Spleen (tissue), 13 donors: ENCODE measurements at places on chromosomes 6 and 20. TPM values are rescaled to one million over a fixed set of nuclear protein-coding genes. Genes with fewer than 3 reads are reported as not detected.

The SLC26A8 gene
- 0.28 TPM for polyA plus RNA-seq

The FABP7 gene
- not detected for polyA plus RNA-seq

The PAX1 gene
- not detected for polyA plus RNA-seq

The ATP6V1G2 gene
- polyA plus RNA-seq = 2.7 TPM

The BPIFB1 gene
- not detected for polyA plus RNA-seq

DNA sequence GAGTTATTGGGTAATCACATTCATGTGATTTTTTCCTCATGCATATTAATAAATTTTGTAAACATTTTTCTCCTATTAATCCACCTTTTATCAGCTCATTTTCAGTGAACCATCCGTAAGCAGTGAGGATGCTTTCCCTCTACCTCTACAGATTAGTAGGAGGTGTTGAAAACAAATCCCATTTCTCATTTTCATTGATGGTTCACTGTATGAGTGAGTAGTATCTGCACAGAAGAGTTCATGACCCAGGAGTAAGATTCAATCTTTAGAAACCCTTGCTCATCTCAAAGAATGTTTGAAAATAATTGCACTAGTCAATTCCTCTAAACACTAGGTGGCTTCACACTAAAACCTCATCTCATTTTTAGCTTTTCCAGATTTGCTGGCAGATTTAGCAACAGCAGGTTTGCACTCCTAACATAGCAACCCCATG lies 440.0 kb downstream of the HAO1 start:
- DNase-seq = no peak

GRCh38 chr6:157841211-157841840 lies 18.3 kb downstream of the SNX9 start:
- DNase-seq = no peak

- no peak for DNase-seq
These were observed 29.1 kb upstream of the LMBRD1 start for GRCh38 chr6:69825904-69826303.

- DNase-seq = no peak
These were observed 7.9 kb downstream of the COL9A3 start for GRCh38 chr20:62824476-62825332.

GRCh38 chr6:44072452-44072958 lies 54.7 kb downstream of the MRPL14 start:
- DNase-seq = no peak

DNA sequence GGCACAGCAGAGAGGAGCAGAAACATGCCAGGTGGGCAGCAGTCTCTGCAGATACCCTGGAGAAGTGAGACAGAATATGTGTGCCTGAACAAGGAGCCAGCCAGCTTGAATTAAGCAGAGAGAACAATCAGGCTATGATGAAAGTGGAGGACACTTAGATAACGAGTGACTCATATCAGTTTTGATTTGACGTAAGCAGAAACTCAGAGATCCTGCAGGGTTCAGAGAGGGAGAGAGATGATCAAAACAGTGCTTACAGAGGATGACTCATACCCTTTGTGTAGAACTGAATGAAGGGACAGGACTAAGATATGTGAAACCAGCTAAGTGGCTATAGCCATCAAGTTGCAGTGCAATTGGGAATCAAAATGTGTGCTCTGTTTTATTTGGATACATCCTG lies 300.7 kb downstream of the TENT5A start:
- DNase-seq = no peak

GRCh38 chr6:134009876-134010275 lies 42.5 kb downstream of the SLC2A12 start:
- DNase-seq = no peak

DNA sequence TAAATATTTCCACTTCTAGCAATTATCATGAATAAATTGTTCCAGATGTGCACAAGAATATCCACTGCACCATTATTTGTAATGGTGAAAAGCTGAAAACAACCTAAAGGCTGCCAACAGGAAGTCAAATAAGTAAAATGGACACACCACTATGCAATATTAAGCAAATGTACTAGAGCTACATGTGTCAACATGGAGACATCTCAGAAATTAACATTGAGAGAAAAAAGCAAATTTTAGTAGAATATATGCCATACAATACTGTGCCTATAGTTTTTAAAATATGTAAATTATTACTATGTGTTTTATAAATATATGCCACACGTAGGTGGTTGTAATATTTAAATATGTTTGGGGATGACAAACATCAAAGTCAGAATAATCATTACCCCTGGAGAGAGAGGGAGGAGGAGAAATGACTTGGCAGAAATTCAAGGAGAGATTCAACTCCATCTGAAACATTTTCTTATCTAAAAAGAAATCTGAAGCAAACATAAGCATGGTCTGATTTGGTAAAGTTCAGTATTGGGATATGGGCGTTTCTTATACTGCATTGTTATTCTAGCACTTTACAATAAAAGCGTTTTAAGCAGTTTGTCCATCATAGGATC lies 475.5 kb downstream of the QKI start:
- no peak for DNase-seq

GRCh38 chr6:53436526-53437303 lies 88.0 kb upstream of the ELOVL5 start:
- DNase-seq = no peak
